ENCODE measurements at places on chromosomes 11 and 22.

GRCh38 chr11:100639140-100639539, 47.9 kb upstream of the ARHGAP42 start:
- no peak for DNase-seq

DNA sequence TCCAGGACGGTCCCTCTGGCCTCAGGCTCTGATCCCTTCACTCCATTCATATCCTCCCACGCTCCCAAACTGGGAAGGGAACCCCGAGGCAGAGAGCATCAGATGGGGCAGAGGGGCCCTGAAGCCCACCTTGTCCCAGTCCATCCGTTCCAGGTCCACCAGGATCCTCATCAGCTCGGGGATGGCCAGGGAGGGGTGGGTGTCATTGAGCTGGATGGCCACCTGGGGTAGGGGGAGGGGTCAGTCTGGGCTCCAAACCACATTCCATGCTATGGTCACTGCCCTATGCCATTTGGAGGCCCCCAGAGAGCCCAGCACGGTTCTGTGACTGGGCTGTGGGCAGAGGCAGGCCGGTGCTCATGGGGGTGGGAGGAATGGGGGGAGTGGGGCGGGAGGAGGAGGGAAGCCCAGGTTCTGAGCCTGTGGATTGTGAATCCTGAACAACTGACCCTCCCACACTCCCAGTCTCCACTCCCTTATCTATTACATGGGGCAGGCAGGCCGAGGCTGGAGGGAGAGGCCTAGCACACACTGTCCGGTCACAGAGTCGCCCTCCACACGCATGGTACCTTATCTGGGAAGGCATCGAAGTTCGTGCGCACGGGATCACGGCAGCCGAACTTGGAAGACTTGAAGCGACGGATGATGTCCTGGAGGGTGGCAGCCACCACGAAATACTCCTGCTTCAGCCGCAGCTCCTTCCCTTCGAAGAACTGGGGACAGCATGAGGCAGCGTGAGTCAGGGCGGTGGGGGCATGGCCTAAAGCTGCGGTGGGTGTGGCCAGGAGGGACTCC, 5.5 kb downstream of the PYGM start:
- DNase-seq, result no peak

DNA sequence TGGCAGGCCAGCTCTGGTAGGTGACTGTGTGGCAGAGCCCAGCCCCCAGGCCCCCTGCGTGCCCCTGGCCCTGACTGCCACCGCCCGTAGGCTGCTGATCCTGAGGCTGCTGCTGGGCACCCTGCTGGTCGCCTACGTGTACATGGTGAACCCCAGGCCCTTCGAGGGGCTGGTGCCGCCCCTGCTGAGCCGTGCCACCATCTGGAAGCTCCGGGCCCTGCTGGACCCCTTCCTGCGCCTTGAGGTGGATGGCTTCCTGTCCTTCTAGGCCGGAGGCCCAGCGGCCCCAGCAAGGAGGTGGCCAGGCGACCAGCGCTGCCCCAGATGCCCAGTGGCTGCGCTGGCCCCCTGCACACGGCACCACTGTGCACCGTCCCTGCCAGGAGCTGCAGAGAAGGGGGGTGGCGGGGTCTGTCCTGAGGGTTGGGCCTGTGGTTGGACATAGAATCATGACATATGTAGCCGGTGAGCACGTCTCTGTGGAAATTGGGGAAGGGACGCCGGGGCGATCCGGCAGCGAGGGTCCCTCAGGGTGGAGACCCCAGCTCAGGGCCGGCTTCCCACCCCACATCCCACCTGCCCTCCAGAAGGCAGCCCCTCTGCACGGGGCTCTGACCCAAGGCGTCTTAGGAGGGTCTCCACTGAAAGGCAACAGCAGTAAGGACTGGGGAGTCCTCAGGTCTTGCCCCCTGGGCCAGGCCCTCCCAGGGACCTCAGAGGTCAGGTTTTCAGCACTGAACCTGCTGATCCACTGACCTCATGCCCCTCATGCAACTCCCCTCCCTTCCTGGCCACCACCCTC, 185.4 kb downstream of the IGLL1 start:
- no peak for DNase-seq

- no peak for DNase-seq
Measured at GRCh38 chr11:97687111-97687510, 1297.3 kb downstream of the JRKL start.

- no peak for DNase-seq
Measured at GRCh38 chr11:124716591-124716990, 23.2 kb upstream of the NRGN start.

DNA sequence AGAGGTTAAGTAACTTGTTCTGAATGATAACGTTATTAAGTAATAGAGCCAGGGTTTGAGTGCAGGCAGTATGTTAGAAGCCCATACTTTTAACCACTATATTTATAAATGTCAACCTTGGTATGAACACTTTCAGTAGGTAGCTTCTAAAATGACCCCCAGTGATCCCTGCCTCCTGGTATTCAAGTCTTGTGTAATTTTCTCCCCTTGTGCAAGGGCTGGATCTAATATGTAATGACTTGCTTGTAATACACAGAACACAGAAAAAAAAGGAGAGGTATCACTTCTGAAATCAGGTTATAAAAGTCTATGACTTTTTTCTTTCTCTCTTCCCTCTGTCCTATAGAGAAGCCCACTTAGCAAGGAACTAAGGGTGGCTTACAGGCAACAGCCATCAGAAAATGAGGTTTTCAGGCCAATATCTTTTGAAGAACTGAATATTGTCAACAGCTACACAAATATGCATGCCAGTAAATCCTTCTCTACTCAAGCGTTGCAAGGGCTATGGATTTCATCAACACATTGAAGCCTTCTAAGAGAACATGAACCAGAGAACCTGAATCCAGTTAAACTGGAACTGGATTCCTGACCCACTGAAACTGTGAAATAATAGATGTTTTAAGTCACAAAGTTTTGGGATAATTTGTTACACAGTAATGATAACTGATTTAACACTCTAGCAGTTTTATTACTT, 712.3 kb downstream of the METTL15 start:
- DNase-seq, result no peak

GRCh38 chr22:43129426-43130425, 13.5 kb downstream of the MCAT start:
- peak; percentile 55 for DNase-seq

- DNase-seq, result no peak
Measured at GRCh38 chr11:36233204-36233603, 56.0 kb downstream of the COMMD9 start.

All from suppressor macrophage treated with lipopolysaccharide for 4 hours (primary cell).